IMR-90 (cell line): ENCODE measurements at places on chromosomes 2 and 18.

GRCh38 chr2:69244882-69245281 is 142.1 kb downstream of the GFPT1 start:
- peak overlapping the region; percentile 49; the same call in 1 of the 2 replicates for H3K27ac ChIP-seq
- H3K4me1 ChIP-seq: peaks cover 33% of the 10 kb centered on the region
- DNase-seq: no peak
- H3K27me3 ChIP-seq: no peaks in the 10 kb centered on the region
- no peak overlapping the region for H3K4me3 ChIP-seq

DNA sequence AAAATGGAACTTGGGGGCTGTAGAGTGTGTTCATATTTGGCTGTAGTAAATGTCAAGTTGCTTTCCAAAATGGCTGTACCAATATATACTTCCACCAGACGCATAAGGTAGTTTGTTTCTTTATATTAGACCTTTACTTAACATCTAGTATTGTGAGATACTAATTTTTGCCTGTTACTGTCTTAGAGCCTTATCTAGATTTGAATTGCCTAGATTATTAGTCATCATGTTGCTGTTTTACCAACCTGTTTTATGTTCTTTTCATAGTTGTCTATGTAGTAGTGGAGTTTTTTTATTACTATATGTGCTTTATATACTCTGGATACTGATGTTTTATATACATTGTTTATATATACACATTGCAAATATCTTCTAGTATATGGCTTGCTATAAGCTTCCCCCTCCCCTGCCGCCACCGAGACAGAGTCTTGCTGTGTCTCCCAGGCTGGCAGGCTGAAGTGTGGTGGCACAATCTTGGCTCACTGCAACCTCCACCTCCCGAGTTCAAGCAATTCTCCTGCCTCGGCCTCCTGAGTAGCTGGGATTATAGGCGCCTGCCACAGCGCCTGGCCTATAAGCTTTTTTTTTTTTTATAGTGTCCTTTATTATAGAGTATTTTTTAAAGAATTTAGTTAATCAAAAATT is 18.9 kb downstream of the SLC39A10 start:
- H3K4me1 ChIP-seq: peaks cover 9% of the 10 kb centered on the region
- no peaks in the 10 kb centered on the region for H3K27me3 ChIP-seq
- DNase-seq: no peak
- H3K27ac ChIP-seq: no peak overlapping the region
- no peak overlapping the region for H3K4me3 ChIP-seq
- peaks cover 5% of the 10 kb centered on the region; the same call in 1 of the 2 replicates for H3K36me3 ChIP-seq

- H3K36me3 ChIP-seq: no peaks in the 10 kb centered on the region
These were observed 20.8 kb upstream of the MAP4K4 start for GRCh38 chr2:101676674-101677073.

DNA sequence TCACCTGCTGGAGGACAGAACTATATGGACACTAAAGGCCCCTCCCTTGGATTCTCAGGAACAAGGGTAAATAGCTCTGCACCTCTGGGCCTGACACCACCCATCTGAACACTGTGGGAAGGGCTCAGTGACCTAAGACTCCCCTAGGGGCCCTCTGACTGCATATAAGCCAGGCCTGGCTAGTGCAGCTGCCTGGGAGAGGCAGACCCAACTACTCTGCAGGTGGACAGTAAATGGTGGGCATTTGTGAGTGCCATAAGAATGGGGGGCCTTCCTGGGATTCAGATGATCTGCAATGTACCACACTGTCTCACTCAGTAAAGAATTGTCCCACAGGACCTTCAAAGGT is 11.2 kb upstream of the WIPF1 start:
- H3K27ac ChIP-seq: no peak overlapping the region
- peaks cover 5% of the 10 kb centered on the region for H3K4me1 ChIP-seq
- no peaks in the 10 kb centered on the region for H3K36me3 ChIP-seq
- no peak overlapping the region for H3K4me3 ChIP-seq
- no peaks in the 10 kb centered on the region for H3K27me3 ChIP-seq
- DNase-seq: no peak

DNA sequence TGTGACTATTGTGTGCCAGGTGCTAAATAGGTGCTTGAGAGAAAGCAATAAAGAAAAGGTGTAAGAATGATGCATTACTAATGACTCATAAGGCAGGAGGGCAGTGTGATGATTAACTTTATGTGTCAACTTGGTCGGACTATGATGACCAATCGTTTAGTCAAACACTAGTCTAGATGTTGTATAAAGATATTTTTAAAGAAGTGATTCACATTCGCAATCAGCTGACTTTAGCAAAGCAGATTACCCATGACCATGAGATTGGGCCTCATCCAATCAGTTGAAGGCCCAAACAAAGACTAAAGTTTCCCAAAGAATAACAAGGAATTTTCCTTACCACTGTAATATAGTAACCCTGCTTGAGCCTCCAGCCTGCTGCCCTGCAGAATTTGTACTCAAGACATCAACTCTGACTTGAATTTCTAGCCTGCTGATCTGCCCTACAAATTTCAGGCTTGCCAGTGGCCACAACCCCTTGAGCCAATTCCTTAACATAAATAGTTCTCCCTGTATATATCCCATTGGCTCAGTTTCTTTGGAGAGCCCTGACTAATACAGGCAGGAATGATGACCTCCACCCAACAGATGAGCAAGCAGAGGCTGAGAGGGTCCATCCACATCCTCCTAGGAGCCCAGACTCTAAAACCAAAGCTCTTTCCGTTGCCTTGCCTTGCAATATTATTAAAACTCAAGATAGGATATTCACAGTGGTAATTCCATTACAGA is 132.6 kb downstream of the ACTR3 start:
- no peaks in the 10 kb centered on the region; the same call in 1 of the 2 replicates for H3K4me1 ChIP-seq
- peaks cover 3% of the 10 kb centered on the region; the same call in 1 of the 2 replicates for H3K27me3 ChIP-seq
- H3K36me3 ChIP-seq: no peaks in the 10 kb centered on the region
- H3K27ac ChIP-seq: no peak overlapping the region
- peak; percentile 90 for DNase-seq

DNA sequence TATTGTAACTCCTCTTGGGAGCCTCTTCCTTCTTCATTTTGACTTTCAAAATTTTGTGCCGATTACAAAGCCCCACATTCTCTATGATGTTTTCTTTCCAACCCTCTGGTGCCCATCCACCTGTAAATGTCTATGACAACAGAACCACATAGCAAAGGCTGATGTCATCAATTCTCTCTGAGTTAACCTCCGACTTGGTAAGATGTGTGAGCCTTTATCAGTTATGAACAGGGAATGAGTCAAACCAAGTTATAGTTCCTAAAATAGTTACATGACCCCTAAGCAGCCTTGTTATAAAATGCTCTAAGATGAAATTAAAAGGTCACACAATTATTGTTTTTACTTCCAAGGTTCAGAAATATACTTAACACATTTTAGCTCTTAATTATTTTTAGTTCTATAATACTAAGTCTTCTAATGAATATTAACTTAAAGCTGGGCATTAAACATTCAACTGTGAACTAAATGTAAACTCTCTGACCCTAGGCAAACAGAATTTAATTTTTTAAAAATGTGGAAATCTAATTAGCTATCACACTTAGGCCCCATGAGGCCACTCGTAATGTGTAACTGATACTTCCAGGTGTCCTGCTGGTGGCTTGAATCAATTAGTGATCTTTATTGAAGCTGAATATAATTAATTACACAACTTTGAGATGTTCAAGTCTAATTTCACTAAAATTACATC is 102.3 kb upstream of the CYRIA start:
- H3K4me3 ChIP-seq: no peak overlapping the region
- no peak for DNase-seq
- H3K27me3 ChIP-seq: no peaks in the 10 kb centered on the region; the same call in 1 of the 2 replicates
- H3K4me1 ChIP-seq: no peaks in the 10 kb centered on the region

DNA sequence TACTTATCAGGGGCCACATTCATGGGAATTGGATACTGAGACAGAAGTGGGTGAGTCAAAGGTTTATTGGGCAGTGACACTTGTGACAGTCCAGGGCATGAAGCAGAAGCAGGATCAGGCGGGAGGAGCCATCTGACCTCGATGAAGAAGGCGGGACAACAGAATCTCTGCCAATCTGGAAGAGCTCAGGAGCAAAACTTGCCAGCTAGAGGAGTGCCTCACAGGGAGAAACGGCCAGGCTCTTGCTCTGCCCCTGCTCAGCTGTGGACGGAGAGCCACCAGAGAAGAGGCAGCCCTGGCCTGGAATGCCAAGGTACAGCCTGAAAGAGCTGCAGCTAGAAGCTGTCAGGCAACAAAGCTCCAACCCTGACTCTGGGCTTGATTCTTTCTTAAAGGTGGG is 16.9 kb downstream of the DAW1 start:
- H3K27ac ChIP-seq: no peak overlapping the region
- no peaks in the 10 kb centered on the region for H3K27me3 ChIP-seq
- H3K36me3 ChIP-seq: no peaks in the 10 kb centered on the region
- H3K4me1 ChIP-seq: 0 out of 2 replicates have a peak, but pooled peaks cover 1% of the 10 kb centered on the region
- no peak for DNase-seq

- no peak overlapping the region for H3K4me3 ChIP-seq
- H3K4me1 ChIP-seq: no peaks in the 10 kb centered on the region
- no peak overlapping the region for H3K27ac ChIP-seq
These were observed 4.4 kb upstream of the ATG16L1 start for GRCh38 chr2:233247116-233247515.

GRCh38 chr18:50170004-50170403 is 24.9 kb downstream of the MYO5B start:
- no peak overlapping the region for H3K4me3 ChIP-seq
- no peaks in the 10 kb centered on the region for H3K4me1 ChIP-seq
- no peaks in the 10 kb centered on the region for H3K27me3 ChIP-seq
- H3K27ac ChIP-seq: no peak overlapping the region
- no peaks in the 10 kb centered on the region for H3K36me3 ChIP-seq
- no peak for DNase-seq

DNA sequence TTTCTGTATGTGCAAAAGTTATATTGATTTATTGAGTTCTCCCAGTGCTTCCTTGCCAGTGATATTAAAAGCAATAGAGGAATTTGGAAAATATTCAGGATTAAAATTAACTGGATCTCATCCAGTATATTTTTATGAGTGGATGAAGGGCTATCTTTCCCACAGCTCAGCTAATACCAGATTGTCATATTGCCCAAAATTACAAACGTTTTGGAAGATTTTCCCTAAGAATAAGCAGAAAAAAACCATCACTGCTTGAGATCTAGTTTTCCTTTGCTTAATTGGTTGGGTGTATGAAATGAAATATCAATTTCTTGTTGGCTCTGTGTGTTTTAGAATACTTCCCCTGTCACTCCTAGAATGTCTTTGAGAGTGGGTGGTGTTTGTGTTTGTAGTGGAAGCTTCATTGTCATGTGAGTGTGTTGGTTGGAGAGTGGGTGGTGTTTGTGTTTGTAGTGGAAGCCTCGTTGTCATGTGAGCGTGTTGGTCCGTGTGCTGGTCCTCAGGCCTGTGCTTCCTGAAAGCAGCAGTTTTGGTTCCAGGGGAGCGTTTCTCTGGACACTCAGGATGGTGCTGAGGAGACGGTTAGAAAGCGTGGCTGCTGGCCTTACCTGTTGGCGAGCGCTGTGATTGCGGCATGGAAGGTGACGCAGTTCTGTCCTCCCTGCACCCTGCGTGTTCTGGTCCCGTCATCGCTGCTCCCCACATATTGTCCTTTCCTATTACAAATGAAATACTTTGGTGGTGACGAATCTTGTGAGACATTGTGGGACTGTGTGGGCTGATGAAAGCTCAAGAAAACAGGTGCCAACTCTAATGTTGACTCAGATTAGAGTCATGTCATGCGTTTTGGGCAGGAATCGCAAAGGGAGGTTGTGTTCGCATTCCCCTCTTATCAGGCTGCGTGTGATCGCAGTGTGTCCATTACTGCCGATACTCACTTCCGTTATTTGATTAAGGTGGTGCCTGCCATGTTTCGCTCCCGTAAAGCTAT is 12.4 kb downstream of the ASB1 start:
- H3K4me3 ChIP-seq: no peak overlapping the region
- peaks cover 21% of the 10 kb centered on the region for H3K36me3 ChIP-seq
- DNase-seq: peak; percentile 98
- H3K27ac ChIP-seq: peak overlapping the region; percentile 22; the same call in 1 of the 2 replicates

GRCh38 chr2:10638093-10638492 is 51.7 kb downstream of the NOL10 start:
- peaks cover 15% of the 10 kb centered on the region for H3K36me3 ChIP-seq
- H3K4me1 ChIP-seq: no peaks in the 10 kb centered on the region; the same call in 1 of the 2 replicates
- H3K27me3 ChIP-seq: no peaks in the 10 kb centered on the region

- H3K36me3 ChIP-seq: 0 out of 2 replicates have a peak, but pooled peaks cover 3% of the 10 kb centered on the region
- no peaks in the 10 kb centered on the region for H3K27me3 ChIP-seq
- no peak for DNase-seq
These were observed 4.4 kb downstream of the CTIF start for GRCh38 chr18:48543228-48543627.

- no peaks in the 10 kb centered on the region for H3K27me3 ChIP-seq
- no peaks in the 10 kb centered on the region for H3K36me3 ChIP-seq
- H3K4me1 ChIP-seq: no peaks in the 10 kb centered on the region
- H3K27ac ChIP-seq: no peak overlapping the region
These were observed 41.7 kb upstream of the MALL start for GRCh38 chr2:110157153-110157793.

DNA sequence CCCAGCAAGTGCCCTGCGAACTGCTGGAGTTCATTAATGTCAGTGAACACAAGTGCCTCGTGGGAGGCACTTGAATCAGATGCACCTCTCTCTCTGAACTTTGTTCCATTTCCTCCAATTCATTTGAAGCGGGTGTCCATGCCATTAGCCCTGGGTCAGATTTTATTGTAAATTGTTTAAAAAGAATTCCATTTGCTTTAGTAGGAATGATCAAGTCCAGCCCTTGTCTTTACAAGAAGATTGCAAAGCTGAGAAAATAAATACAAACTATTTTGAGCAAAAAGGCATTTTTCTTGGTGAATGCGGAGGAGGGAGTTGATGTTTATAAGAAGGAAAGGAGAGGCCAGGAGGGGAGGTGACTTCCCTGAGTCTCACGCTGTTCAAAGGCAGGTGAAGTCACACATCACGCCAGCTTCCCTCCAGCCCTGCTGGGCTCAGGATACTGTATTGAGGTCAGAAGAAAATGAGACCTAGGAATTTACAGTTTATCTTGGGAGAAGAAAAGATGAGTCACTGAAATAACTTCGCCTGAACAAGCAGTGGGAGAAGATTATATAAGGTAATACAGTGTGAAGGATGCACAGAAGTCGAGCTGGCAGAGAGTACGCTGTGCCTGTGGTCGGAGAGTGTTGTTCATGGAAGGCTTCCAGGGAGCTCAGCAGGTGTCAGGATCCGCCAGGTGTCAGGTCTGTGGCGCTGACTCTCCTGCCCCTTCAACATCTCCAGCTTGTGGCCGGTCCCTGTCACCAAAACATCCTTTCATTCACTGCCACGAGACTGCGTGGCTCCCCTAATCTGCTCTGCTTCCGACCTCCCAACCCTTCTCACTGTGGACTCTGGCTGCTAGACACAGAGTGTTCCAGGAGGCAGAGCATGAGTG is 36.5 kb downstream of the EFR3B start:
- peaks cover 5% of the 10 kb centered on the region for H3K4me1 ChIP-seq
- no peak overlapping the region; the same call in 1 of the 2 replicates for H3K27ac ChIP-seq
- DNase-seq: peak; percentile 91
- H3K27me3 ChIP-seq: peaks cover 41% of the 10 kb centered on the region
- H3K4me3 ChIP-seq: no peak overlapping the region

GRCh38 chr2:144217853-144218633 is 301.9 kb downstream of the ZEB2 start:
- no peaks in the 10 kb centered on the region for H3K36me3 ChIP-seq
- peak; percentile 35 for DNase-seq
- no peak overlapping the region for H3K4me3 ChIP-seq
- H3K27me3 ChIP-seq: no peaks in the 10 kb centered on the region
- H3K27ac ChIP-seq: no peak overlapping the region

GRCh38 chr18:363301-364085 is 95.6 kb upstream of the THOC1 start:
- peaks cover 15% of the 10 kb centered on the region for H3K27me3 ChIP-seq
- no peaks in the 10 kb centered on the region for H3K4me1 ChIP-seq
- H3K36me3 ChIP-seq: no peaks in the 10 kb centered on the region
- H3K4me3 ChIP-seq: no peak overlapping the region
- H3K27ac ChIP-seq: no peak overlapping the region

- no peaks in the 10 kb centered on the region for H3K36me3 ChIP-seq
- H3K4me1 ChIP-seq: no peaks in the 10 kb centered on the region
- no peaks in the 10 kb centered on the region for H3K27me3 ChIP-seq
- no peak for DNase-seq
- H3K4me3 ChIP-seq: no peak overlapping the region
These were observed 188.9 kb downstream of the NDUFA10 start for GRCh38 chr2:239836021-239836765.
